ENCODE measurements at places on chromosomes 1 and 21.

DNA sequence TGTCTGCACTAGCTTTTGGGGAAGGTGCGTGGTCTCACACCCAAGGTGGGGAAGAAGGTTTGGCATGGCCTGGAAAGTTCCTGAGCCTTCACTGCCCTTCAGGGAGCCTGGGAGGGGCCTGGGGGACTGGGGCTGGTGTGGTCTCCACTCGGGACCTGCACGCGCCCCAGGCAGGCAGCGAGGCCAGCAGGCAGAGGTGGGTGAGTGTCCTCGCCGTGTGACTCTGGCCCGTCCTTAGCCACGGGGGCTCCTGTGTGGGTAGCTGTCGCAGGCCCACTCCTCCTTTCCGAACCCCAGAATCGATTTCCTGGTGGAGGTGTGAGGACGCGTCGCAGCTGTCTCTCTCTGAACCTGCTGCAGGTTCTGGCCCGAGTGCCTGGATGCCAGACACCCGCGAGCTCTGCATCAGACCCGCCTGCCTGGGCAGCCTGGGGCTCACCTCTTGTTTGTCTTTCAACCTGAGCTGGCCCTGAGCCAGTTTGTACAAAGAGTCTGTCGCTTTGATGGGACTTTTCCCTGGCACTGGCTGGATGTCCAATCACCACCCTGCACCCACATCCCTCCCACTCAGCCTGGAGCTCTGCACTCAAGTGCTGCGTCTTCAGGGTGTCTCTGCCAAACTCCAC lies 36.0 kb upstream of the SLC19A1 start:
- no peak for DNase-seq

DNA sequence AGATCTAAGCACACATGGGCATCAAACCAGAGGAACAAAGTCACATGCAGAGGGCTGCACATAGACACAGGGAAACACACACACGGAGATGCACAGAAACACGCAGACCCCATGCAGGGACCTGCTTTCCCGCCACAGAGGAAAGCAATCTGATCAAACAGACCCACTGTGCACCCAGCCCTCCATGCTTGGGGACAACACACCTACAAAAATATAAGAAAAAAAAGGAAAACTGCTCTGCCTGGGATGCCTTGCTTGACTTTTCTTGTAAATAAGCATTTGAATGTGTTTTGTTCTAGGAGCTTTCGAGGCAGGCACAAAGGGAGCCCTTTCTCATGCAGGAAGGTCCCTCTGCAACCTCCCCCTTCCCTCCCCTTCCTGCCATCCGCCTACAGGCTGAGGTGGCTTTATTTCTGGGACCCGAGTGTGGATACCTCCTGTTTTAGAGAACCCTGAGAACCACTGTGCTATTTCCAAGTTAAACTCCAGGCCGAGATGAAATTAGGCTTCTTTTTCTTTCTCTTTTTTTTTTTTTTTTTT lies 3.5 kb upstream of the ICMT start:
- no peak for DNase-seq

DNA sequence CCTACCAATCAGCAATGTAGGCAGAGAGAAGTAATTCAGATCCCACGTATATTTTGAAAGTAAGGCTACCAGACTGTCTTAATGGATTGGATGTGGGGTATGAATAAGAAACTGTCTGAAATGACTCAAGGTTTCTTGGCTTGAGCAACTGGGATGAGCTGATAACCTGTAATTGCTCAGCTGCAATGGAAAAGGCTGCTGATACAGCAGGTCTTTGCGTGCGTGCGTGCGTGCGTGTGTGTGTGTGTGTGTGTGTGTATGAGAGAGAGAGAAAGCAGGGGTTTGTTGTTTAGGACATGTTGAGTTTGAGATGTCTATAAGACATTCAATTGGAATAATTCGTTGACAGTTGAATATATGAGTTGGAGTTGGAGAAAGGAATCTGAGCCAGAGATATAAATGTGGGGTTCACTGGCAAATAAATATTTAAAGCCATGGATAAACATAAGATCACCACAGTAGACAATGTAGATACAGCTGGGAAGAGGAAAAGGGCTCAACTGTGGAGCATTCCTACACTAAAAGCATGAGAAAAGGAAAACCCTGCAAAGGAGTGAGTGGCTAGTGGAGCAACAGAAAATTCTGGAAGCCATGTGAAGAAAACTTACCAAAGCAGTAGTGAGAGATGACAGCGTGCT lies 72.9 kb downstream of the UCHL5 start:
- peak; percentile 66 for DNase-seq

DNA sequence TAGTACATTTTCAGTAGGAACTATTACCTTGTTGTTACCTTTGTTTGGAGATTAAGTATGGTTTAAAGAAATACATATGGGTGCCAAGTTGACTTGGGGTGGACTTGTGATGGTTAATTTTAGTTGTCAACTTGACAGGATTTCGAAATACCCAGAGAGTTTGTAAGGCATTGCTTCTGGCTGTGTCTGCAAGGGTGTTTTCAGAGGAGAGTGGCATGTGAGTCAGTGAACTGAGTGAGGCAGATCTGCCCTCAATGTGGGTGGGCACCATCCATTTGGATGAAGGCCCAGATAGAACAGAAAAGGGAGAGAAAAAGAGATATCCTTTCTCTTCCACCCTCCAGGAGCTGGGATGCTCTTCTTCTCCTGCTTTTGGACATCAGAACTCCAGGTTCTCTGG lies 315.5 kb downstream of the GPATCH2 start:
- peak; percentile 42 for DNase-seq

- DNase-seq, result no peak
These were observed 149.6 kb downstream of the CYYR1 start for GRCh38 chr21:26423511-26423910.

DNA sequence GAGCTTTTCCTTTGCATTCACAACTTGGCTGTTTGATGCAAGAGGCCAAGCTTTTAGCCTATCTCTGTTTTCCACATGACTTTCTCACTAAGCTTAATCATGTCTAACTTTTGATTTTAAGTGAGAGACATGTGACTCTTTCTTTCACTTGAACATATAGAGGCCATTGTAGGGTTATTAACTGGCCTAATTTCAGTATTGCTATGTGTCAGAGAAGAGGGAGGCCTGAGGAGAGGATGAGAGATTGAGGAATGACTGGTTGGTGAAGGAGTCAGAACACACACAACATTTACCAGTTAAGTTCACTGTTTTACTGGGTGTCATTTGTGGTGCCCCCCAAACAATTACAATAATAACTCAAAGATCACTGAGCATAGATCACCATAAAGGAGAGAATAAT lies 193.5 kb downstream of the CYYR1 start:
- no peak for DNase-seq

- peak; percentile 61 for DNase-seq
These were observed 1144.1 kb upstream of the ADGRL2 start for GRCh38 chr1:80656641-80657040.

- DNase-seq, result peak; percentile 74
These were observed 34.1 kb downstream of the CDCP2 start for GRCh38 chr1:54118704-54119103.

DNA sequence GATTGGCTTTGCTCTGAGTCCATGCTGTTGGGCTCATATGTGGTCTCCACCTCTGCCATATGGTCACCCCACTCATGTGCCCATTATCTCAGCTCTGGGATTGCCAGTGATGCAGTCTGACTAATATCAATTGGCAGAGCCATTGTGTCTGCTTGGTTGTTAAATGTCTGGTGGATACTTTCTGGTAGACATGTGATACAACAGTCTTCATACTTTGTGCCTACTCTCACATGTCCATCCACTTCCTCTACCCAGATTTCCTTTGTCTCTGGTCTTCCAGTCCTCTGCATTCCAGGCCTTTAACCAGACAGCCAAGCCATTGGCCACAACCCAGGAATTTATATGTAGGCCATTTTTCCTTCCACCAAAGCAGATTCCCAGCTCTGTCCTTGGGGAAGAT lies 30.8 kb upstream of the DIPK1A start:
- DNase-seq, result peak; percentile 34

GRCh38 chr1:115134850-115135480 lies 45.7 kb upstream of the TSPAN2 start:
- peak; percentile 71 for DNase-seq
